ENCODE measurements at places on chromosomes 7 and 10.

DNA sequence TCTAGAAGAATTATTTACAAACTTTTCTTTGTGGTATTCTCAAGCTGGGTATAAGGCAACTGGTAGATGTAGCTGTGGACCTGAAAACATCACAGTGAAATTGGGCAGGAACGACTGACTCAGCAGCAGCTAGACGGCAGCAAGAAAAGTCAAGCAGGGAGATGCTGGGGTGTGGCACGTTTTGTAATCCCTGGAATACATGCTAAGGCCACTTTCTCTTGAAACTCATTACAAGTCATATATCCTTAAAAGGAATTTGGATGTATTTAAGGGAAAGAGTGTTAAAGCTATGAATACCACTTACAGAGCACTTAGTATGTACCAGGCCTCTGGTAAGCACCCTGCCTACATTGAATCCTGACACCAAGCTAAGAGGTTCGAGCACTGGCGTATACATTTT is 17.4 kb downstream of the BEND7 start:
- DNase-seq: no peak

GRCh38 chr10:11191190-11191589 is 173.5 kb downstream of the CELF2 start:
- no peak for DNase-seq

GRCh38 chr10:102850025-102850518 is 4.0 kb upstream of the BORCS7 start:
- no peak for DNase-seq

GRCh38 chr7:37394158-37394557 is 54.5 kb downstream of the ELMO1 start:
- no peak for DNase-seq

DNA sequence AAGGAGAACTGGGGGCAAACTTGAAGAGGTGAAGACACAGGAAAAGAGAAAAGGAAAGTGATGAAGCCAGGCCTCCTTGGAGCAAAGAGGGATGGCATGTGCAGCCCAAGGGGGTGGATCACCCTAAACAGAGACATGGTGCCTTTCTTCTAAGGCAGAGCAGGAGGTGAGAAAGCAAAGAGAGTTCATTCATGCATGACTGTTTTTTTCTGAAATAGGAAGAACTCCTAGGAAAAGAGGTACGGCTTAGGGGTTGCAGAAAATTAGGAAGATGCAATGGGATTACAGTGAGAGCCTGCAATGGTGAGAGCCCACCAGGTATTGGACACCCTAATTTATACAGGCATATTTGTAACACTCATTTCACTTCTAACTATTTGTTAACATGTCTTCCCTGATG is 15.9 kb downstream of the ITGB1 start:
- no peak for DNase-seq
